Stimulated activated CD8-positive, alpha-beta memory T cell treated with anti-CD3 and anti-CD28 coated beads, Interleukin-4, amount 100 ng/mL, for 1 hour (primary cell): ENCODE measurements at places on chromosomes 2 and 18.

GRCh38 chr2:71210292-71210691 lies 16.6 kb downstream of the PAIP2B start:
- DNase-seq, result no peak

- no peak for DNase-seq
These were observed 58.7 kb downstream of the RBKS start for GRCh38 chr2:27831279-27832050.

DNA sequence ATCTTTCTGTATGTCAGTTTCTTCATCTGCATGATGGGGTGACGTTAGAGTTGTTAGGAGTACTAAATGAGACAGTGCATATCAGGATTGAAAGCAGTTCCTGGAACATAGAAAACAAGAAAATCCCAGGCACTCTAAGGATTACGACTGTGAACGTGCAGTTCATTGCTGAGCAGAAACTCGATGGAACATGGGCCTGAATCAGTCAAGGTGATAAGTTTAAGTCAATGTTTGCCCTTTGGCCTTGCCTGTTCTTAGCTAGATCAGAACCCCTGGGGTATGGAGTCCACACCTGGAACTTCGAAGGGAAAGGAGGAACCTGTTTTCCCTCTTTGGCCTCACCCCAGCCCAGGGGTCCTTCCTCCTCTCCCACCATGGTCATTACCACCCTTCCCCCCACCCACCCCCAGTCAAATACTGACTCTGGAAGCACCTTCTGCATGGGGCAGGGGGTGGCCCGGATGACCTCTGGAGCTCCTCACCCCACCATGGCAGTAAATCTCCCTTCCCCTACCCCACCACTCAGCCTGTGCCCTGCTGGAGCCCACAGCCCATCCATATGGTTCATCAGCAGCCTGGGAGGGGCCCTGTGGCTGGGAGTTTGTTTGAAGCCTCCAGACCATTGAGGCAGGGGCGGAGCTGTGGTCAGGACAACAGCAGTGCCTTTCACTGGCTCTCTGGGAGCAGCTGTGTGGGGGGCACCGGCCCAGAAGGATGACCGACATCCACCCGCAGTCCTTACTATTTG lies 164.1 kb downstream of the SMAD7 start:
- no peak for DNase-seq

DNA sequence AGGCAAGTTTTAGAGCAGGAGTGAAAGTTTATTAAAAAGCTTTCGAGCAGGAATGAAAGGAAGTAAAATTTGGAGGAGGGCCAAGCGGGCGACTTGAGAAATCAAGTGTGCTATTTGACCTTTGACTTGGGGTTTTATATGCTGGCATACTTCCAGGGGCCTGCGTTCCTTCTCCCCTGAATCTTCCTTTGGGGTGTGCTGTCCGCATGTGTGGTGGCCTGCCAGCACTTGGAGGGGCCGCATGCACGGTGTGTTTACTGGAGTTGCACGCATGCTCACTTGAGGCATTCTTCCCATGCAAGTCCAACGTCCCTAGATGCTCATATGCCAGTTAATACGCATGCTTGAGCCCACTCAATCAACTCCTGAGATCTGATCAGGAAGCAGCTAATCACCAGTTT lies 78.3 kb upstream of the MAP4K4 start:
- no peak for DNase-seq

GRCh38 chr2:119290859-119291587 lies 67.4 kb downstream of the STEAP3 start:
- peak; percentile 32 for DNase-seq

DNA sequence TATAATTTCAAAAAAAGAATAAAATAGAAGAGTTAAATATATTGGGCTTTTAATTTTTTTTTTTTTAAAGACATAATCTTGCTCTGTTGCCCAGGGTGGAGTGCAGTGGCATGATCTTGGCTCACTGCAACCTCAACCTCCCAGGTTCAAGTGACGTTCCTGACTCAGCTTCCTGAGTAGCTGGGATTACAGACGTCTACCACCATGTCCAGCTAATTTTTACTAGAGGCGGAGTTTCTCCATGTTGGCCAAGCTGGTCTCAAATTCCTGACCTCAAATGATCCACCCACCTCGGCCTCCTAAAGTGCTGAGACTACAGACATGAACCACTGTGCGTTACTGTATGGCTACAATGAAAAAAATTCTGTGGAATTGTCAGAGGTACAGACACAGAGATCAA lies 98.1 kb upstream of the RGPD4 start:
- no peak for DNase-seq

GRCh38 chr2:179435000-179435399 lies 170.4 kb upstream of the SESTD1 start:
- no peak for DNase-seq

- DNase-seq, result no peak
These were observed 127.6 kb downstream of the QPCT start for GRCh38 chr2:37471994-37472393.

GRCh38 chr2:206533977-206534376 lies 90.6 kb downstream of the ADAM23 start:
- no peak for DNase-seq

- no peak for DNase-seq
These were observed 34.9 kb downstream of the KDM3A start for GRCh38 chr2:86476092-86476491.

DNA sequence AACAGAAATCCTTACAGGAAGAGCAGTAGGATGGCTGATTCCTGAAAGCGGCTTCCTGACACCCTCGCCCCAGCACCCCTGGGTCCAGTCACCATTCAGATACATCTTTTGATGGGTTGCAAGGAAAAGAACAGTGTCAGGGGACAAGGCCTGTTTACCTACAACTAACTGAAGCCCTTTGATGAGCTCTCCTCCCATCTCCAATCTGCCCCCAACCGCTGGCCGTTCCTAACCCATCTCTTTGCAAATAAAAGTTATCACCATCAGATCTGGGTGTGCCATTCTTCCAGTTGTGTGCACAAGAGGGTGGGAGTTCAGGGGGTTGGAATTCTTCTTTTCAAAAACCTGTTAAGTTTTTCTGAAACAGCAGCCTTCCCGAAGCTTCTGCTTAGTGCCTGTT lies 48.9 kb downstream of the ARL4C start:
- no peak for DNase-seq

DNA sequence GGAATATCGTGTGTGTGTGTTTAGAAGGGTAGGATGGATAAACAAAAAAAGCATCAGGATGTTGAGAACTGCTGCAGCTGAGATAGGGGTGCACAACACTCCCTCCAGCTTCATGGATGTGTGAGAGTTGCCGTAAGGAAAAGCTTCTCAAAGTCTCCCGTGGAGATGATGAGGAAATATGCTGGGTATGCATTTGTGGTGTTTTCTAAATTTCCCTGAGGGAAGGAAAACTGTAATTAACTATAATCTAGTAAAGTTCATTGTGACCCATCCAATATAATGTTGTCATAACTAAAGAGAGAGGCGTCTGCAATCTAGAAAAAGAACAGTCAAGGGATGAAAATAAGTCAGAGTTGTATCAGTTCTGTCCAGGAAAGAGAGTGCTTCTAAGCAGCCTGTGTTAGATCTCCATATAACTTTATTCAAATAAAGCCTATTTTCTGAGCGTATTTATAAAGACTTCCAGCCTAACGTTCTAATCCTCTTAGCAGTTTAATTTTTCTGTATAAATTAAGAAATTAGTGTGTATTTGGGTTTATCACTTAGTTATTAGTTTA lies 7.3 kb upstream of the LMAN2L start:
- DNase-seq, result no peak

- DNase-seq, result no peak
These were observed 2.4 kb upstream of the ASB1 start for GRCh38 chr2:238424313-238424700.

DNA sequence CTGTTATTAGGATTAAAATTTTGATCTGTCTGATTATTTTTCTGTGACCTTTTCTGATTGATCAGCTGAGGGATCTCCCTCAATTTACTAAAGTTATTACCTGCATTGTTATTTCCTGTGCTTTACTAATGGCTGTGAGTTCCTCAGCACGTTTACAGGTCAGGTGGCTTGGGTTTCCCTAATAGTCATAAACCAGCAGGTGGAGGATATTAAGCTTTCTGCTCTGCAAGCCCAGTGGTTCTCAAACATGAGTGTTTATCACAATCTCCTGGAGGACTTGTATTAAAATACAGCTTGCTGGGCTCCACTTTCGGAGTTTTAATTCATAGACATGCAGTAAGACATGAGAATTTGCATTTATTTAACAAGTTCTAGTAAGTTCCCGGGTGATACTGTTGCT lies 22.4 kb upstream of the UGP2 start:
- DNase-seq, result no peak

GRCh38 chr2:171512683-171513195 lies 9.5 kb upstream of the CYBRD1 start:
- no peak for DNase-seq

DNA sequence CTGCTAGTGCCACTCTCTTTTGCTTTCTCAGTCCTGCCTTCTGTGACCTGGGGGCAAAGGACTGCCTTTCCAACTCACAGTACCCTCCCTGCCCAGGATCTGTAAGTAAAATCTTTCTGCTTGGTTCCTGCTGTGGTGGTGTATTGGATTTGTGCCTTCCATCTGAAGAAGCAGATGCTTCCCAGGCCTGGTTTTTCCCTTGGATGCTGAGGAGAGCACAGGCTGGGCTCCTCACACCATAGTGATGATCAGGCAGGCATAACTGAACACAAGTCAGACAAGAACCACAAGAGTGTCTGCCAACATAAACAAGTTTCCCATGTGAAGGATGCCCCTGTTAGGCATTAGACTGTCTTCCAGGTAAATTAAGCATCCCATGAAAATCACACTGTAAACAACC lies 121.3 kb upstream of the NRXN1 start:
- no peak for DNase-seq

- DNase-seq, result no peak
These were observed 78.8 kb downstream of the PTH2R start for GRCh38 chr2:208485390-208485789.

DNA sequence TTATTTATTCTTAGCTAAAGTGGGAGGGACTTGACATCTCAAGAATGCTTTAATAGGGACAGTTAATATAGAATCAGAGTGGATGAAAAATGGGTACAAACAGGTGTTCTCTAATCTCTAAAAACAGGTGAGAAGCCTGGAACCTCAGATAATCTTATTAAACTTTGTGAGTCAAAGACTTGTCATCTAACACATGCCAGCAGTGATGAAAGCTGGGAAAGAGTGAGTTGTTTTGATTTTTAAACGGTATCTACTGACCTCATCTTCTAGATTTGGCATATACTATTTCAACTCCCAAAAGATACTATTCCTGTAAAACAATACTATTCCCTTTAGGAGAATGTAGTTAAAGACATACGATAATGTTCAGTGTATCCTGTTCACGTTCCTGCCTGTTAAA lies 103.4 kb downstream of the CCDC141 start:
- DNase-seq, result no peak
